ENCODE measurements at places on chromosomes 2 and 18.
A peak's percentile ranks its signal among the peaks of the same experiment; 100 is the strongest.

DNA sequence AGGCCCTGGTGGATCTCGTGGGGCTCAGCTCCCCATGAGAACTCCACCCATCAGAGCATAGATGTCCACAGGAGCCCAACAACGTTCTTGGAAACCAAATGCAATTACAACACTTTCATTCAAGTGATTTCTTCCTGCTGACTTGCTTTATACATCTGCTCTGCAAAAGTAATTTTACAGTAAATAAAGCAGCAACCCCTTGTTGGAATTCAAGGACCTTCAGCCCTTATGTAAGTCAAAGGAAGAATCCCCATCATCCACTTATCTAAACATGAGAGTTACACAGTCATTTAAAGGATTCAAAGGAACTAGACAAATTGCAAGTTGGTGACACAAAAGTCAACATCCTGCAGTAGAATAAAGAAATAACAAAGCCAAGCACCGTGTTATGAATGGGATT lies 17.1 kb upstream of the ANTXR1 start:
- DNase-seq = no peak

- DNase-seq = no peak
Observed at GRCh38 chr2:24597181-24597870, 106.3 kb downstream of the NCOA1 start.

- DNase-seq = no peak
Observed at GRCh38 chr2:134408791-134409190, 154.9 kb downstream of the MGAT5 start.

- DNase-seq = no peak
Observed at GRCh38 chr2:197247083-197247482, 63.5 kb downstream of the ANKRD44 start.

GRCh38 chr2:119711352-119711751 lies 32.4 kb downstream of the TMEM177 start:
- DNase-seq = no peak

DNA sequence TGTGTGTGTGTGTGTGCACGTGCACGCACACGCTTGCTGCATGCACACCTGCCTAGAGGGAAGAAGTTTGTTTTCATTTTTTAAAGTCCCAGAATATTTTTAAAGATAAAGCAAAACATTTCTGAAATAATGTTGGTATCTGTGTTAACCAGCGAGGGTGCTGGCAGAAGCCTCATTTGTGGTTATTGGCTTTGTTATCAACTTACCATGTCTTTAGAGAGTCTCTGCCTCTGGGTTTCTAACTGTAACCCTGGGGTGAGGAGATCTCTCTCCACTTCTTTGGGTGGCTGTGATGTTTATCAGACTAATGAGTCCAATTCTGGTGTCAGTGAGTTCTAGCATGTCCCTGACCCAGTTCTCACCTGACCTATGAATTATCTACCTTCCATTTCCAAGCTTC lies 927.6 kb upstream of the FANCL start:
- DNase-seq = no peak

DNA sequence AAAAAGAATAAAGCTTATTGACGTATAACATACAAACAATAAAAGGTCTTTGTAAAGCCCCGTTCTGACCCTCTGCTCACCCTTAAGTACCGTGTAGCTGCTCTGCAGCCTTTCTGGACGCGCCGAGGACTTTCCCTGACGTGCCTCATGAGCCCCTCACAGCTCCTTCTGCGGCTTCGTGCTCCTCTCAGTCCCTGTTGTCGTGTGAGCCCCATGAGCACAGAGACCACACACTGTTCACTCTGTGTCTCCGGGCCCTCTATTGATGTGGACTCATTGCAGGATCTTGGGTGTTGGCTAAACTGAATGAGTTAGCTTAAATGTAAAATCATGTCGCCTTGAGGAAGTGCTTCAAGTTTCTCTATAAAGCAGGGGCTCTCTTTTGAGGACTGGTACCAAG lies 43.6 kb upstream of the INHBB start:
- no peak for DNase-seq

DNA sequence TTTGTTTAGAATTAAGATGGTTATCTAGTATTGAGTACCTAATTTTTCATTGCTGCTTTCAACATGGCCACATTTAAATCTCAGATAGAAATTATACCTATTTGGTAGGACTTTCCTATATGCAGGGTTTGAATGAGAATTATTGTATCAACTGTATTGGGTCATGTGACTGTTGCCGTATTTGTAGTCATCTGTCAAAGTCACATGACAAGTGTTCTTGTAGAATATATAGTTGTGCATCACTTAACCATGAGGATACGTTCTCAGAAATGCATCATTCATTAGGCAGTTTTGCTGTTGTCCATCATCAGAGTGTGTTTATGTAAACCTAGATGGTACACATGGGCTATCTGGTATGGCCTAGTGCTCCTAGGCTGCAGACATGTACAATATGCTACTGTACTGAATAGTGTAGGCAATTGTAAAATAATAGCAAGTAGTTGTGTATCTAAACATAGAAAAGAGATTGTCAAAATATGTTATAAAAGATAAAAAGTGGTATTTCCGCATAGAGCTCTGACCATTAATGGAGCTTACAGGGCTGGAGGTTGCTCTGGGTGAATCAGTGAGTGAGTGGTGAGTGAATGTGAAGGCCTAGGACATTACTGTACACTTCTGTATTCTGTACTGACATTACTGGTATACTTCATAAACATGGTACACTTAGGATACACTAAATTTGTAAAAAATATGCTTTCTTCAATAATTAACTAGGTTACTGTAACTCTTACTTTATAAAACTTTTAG lies 123.7 kb downstream of the MAP4K4 start:
- DNase-seq = no peak

DNA sequence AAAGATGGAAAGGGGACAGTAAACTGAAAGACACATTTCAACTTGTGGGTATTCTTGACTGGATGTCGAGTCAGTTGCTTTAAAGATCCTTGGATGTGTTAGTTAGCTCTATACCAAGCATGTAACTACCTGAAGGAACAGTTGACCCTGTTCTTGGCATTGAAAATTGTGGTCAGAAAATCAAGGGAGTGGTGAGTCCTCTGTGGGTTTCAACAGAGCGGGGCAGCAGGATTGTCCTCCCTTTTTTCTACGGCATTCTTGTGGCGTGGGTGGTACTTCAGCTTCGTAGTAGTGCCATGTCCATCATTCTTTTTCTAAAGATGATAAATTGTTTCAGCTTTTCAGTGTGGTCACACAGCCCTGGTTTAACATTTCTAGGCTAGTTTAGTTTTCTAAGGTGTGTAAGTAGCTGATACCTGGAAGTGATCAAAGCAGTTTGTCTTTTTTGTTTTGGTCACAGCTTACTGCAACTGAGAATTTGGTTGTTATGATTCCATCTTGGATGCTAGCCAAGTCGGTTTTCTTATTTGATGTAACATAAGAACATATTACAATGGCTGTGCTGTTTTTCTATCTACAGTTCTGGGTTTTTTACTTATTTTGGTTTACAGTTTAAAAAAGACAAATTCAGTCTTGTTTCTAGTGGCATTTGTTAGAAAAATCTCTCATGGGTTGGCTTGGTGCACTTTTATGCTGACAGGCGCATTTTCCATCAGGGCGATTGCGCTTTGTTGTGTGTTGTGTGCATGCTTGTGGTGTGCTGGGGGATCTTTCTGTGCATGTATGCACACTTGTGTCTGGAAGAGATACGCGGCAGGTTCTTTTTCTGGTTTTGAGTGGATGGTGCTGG lies 84.7 kb downstream of the ZNF407 start:
- DNase-seq = no peak

DNA sequence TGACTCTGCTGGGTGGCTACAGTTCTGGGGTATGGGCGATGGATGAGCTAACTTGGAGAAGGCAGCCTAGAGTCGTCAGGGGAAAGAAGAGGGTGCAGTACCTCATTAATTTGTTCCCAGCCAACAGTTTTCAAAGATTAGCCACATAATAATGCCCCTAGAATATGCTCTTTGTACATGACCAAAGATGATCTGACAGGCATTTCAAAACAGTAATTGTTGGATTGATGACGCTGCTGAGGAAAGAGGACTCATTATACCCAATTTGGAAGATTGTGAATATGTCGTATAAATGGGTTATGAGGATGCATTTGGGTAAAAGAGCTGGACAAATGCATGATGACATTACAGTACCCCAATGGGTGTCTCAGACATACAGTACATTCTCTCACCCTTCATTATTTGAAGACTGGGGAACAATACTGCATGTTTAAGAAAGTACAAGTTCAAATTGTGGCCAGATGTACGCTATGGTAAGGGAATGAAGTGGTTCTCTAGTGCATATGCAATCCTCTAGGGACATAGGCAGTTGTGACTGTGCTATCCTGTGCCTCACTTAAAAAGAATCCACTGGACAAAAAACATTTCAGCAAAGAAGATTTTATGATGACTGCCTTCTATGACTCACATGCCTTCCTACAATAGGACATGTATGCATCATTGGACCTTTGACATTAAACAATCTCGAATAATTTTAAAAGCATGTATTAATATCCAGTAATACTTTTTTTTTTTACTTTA lies 233.2 kb downstream of the CNTNAP5 start:
- DNase-seq = no peak

- DNase-seq = peak; percentile 81
Observed at GRCh38 chr2:127423478-127423843, 5.2 kb downstream of the PROC start.

DNA sequence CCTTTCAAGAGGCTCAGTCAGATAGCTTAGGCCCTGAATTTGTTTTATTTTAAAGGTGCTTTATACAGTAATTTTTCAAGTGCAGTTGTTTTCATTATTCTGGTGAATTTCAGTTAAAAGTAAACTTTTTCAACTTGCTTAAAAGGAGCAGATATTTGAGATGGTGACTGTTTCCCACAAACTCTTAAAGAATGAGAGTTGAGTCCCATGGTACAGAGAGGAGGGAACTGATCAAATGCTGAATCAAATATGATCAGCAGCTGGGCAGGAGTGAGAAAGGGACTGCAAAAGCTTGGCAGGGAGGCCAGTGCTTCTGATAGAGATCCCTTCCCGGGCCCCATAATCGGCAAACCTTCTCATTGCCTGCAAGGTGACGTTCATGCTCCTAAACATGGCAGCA lies 91.2 kb downstream of the KCNS3 start:
- DNase-seq = no peak

DNA sequence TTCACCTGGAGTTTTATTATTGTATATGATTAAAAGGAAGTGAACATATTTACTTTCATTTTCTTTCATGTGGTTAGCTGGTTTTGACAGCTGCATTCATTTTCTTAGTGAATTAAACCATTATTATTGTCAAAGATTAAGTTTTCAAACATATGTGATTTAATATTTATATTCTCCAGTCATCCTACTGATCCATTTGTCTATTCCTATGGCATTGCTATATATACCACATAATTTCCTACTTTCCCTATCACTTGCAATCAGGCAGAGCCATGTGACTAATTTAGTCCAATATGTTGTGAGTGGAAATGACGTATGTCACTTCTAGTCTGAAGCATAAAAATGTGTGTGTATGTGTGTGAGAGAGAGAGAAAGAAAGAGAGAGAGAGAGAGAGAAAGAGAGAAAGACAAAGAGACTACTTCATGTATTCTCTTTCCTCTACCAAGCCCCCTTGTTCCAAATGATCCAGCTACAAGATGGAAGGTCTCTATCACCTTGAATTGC lies 12.0 kb upstream of the TACR1 start:
- DNase-seq = no peak

GRCh38 chr2:71226096-71226964 lies 573 bp downstream of the PAIP2B start:
- peak; percentile 62 for DNase-seq

DNA sequence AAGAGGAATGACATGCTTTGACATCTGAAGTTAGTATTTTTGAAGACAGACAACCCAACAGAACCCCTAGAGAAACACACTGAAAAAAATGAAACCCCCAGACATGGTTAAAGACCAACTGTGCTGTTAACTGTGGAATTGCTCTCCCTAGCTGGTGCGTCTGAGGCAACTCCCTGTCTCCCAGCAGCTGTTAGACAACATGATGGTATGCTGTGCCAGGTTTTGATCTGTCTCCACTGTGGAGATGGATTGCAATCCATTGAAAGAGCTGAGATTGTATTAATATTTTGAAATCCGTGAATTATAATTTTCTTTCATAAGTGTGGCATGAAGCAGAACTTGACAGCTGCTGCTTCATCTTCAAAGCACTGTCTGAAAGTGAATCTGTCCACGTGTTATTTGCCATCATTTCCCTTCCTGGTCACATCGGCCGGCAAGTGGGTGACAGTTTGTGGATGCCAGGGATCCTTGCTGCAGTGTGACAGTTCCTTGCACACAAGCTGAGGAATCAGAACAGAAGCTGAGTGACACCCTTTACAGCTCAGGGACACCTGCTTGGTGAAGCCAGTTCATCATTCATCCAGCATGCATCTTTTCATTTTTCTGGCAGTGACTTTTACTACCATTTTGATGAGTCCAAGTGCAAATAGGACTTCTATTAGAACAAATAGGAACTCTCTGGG lies 58.2 kb upstream of the ACSL3 start:
- DNase-seq = no peak

DNA sequence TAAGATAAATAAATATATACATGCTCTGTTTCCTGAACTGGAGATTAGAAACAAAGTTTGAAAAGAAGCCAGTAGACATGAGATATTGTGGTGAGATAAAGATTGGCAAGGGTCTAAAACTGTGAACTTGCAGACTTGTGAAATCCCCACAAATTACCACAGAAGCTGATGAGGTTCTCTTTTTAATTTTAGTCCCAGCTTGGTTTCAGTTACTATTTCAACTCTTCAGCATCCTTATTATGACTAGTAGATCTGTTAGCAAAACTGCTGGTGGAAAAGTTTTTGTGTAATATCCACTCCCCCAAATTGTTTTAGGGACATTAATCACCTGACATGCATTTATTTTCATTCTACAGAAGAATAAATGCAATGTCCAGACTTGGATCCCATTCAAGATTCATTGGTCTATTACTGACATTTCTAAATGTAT lies 20.8 kb downstream of the RASGRP3 start:
- DNase-seq = no peak

GRCh38 chr2:236825989-236826510 lies 256.4 kb downstream of the ACKR3 start:
- no peak for DNase-seq

GRCh38 chr2:99753505-99753904 lies 263.7 kb upstream of the REV1 start:
- no peak for DNase-seq

DNA sequence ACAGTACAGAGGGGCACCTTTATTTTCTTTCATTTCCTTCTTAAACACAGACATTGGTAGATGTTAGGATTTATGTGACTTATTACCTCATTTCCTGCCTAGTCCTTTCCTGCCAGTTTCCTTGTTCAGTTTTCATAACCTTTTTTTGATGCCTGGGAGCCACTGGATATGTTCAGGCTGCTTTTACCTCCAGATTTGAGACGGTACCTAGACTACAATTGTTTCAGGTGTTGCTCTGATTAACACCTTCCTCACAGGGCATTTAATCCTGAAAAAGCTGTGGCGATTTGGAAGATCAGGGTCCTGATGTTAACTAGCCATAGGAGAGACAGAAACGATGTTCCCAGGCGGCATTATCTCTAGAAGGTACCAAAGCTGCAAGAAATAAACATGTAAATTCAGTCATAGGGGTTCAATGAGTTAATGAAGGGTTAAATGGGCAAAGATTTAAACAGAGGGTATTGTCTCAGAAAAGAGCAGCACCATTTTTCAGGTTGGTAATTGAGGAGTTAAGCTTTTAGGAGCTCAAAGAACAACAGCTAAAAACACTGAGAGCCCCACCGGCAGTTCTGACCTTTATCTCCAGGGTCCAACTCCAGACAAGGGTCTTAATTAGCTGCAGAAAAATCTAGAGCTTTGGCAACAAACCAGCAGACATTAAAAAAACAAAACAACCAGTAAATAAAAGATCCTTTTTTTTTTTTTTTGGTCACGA lies 93.3 kb downstream of the HRH4 start:
- DNase-seq = no peak

- no peak for DNase-seq
Observed at GRCh38 chr2:126643431-126643830, 12.5 kb upstream of the GYPC start.

- DNase-seq = peak; percentile 59
Observed at GRCh38 chr2:234500394-234501006, 3.6 kb upstream of the ARL4C start.
